Right renal pelvis (tissue), 4 donors: ENCODE measurements at places on chromosomes 7 and 10.

GRCh38 chr7:120588416-120588815, 269.5 kb downstream of the TSPAN12 start:
- DNase-seq: peak; percentile 29

- DNase-seq: no peak
These were observed 260.6 kb downstream of the KCNMA1 start for GRCh38 chr10:77377034-77377433.

DNA sequence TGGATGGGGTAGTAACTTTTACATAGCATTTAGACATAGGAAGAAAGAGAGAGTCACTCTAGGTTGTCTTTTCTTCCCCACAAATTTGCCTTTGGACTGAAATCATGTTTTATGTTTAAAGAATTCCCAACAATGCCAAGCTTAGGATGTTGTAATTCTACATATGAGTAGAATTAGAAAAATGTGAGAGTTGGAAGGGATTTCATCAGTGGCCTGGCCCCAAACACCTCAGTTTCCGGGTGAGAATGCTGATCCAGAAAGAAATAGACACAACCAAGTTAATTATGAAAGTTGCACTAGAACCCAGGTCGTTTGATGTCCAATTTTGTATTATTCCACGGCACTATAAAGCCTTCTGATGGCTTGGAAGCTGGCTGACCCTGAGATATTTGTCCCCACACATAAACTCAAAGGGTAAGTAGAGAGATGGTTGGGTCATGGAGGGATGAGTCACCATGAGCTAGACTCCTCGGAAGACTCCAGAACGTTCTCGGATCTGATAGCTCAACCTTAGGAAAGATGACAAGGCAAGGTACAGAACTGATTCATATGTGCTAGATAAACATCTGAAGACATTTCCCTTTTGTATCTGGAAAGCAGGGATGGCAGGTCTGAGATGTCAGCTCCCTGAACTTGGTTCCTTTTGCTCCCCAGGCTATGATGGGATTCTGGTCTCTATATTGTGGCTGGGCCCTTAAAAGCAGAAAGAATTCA, 48.8 kb upstream of the SLC35B4 start:
- DNase-seq: no peak

DNA sequence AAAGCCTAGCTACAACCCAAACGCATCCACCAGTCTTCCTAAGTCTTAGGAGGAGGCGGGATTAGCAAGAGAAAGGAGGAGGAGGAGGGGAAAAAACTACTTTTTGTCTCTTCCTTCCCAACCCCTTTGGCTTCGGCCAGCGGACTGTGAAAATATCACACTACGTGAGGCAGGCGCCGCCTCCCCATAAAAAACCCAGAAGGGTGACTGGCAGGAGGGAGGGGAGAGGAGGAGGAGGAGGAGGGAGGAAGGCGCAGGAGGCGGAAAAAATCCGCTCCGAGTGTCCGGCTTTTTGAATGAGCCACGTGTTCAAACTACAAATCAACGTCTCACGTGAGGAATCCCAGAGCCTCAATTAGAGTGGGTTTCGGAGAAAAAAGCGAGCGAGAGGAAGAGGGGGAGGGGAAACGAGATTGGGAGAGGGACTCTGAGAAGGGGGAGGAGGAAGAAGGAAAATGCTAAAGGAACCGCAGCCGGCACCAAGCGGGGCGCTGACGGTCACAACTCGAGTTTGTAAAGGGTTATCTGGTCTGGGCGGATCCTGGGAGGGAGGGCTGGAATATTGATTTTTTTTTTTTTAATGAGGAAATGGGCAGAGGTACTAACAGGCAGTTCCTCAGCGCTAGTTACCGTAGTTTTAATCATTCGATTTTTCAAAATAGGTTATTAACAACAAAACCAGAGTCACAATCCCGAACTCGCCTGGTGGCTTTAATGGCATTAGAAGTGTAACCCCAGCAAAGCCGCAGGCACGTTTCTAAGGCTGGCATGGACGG, at the start of gene IGF2BP3:
Gene IGF2BP3, minus strand, starts transcription at position 162 of the 776 bp plus-strand sequence. CDS start 381 bp downstream, outside the sequence.
- DNase-seq: peak; percentile 89

- no peak for DNase-seq
These were observed 874 bp upstream of the RBP3 start for GRCh38 chr10:47347303-47347675.

GRCh38 chr7:84953234-84953633, 233.6 kb downstream of the SEMA3D start:
- no peak for DNase-seq

DNA sequence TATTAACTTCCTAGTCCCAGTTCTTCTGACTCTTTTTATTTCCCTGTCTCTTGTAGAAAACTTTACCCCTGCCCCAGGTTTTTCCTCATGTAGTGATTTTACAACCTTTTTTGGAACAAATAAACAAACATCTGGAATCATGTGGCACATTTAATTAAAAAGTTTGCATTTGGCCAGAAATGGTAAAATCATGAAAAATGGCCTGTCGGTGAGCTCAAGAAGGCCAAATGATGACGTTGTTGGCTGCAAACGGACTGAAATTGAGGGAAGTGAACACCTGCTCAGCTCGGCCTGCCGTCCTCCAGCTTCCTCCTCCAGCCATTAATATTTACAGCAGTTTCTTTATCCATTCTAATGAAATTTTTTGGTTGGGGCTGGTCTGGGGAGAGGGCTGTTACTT, 902.8 kb downstream of the LRMDA start:
- no peak for DNase-seq

DNA sequence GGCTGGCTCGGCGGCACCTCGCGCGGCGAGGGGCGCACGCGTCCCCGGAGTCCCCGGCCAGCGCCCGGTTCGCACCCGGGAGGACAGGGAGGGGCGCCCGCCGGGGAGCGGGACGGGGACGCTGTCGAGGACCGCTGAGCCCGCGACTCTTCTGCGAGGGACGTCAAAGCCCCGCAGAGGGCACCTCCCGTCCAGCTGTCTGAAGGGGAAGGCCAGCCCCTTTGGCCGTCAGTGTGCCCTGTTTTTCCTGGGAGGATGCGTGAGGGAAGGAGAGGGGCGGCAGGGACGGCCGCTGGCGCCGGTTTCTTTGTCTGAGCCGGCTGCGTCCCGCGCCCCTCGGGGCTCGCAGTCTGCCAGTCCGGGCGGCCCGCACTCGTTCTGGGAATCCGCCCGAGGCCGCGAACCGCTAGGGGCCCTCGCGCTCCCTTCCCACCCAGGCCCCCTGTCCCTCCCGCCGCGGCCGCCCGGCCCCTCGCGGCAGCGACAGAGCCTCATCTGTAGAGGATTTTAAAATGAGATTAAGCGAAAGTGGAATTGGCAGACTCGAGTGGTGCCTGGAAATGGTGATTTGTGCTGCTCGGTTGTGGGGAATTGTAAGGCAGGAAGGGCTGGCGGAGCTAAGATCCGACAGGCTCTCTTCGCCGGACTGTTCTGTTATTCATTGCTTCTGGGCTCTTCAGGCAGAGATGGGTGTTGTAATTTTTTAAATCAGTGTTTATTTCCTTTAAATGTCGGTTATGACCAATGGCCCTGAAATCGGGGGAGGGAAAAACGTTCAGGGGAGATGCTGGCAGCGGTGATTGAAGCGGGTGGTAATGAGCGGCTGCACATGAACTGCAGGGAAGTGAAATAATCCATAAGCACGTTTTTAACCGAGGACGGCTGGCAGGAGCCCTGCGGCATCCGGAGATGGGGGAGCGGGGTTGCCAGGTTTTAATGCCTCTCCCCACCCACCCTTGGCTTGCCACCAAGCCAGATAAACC, 618 bp upstream of the RELN start:
- peak; percentile 26 for DNase-seq

GRCh38 chr10:70538731-70539338, 60.3 kb downstream of the PALD1 start:
- DNase-seq: no peak

- no peak for DNase-seq
These were observed 121.6 kb upstream of the TBX20 start for GRCh38 chr7:35375516-35375915.

GRCh38 chr10:132319853-132320653, 11.9 kb upstream of the LRRC27 start:
- DNase-seq: no peak
